ENCODE measurements at places on chromosomes 6 and 20.

DNA sequence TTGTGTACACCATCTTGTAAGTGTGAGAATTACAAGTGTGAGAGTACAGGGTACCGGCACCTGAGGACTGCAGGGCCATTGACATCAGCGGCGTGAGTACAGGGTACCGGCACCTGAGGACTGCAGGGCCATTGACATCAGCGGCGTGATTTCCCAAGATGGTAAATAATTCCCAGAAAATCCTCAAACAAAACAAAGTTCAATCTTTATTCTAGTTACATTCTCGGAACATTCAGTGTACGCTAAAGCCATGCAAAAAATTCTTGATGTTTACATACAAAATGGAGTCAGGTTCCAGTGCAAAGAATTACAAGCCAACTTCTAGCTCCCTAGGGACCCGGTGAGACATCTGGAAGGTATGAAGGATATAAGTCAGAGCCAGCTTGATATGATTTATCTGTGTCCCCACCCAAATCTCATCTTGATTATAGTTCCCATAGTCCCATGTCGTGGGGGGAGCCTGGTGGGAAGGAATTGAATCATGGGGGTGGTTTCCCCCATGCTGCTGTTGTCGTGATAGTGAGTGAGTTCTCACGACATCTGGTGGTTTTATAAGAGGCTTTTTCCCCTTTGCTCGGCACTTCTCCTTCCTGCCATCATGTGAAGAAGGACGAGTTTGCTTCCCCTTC, 172.7 kb downstream of the TTLL2 start:
- peak; percentile 11 for DNase-seq

GRCh38 chr20:56995635-56996075, 270.8 kb downstream of the BMP7 start:
- peak; percentile 2 for DNase-seq

DNA sequence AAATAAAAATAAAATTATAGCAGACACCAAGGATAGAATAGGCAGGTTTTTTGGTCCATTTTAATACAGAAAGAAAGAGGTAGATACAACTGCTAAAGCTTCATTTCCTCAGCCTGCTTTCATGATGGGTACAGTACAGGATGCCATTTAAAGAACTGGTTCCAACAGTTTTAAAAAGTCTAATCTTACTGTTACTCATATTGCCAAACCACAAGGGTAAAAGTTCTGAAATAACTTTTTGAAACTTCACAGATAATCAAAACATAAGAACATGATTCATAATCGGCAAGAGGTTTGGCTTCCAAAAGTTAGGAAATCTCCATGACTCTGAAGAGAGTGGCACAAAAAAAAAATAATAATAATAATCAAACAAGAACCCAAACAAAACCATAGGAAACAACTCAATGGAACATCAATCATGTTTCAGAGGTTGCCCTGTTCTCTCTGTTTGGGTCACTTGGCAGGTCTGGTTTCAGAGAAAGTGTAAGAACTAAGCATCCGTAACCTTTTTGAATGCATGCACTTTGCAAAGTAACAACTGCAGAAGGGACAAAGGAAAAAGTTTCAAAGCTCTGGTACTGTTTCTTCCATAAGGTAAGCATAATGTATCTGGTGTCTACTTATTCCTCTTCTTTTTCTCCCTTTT, 79.7 kb downstream of the SMLR1 start:
- DNase-seq: peak; percentile 79

GRCh38 chr6:111791415-111791814, 81.8 kb downstream of the FYN start:
- peak; percentile 38 for DNase-seq

DNA sequence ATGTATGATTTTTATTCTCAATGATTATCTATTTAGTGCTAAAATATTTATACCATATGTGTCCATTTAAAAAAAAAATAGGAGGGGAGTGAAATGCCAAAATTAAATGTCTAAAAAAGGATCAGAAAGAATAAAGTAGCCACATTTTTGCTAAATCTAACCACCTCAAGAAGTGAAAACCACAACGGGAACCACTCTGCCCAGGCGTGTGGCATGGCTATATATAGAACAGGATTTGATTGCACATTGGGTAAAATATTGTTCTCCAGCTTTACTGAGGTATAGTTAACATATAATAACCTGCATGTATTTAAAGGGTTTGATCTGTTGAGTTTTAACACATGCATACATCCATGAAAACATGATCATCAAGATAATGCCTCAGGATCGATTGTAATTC, 19.0 kb upstream of the AFDN start:
- no peak for DNase-seq

GRCh38 chr20:62288535-62289105, 14.2 kb upstream of the ADRM1 start:
- DNase-seq: no peak

- peak; percentile 19 for DNase-seq
Measured at GRCh38 chr6:156848533-156848932, 71.4 kb downstream of the ARID1B start.

- DNase-seq: peak; percentile 25
Measured at GRCh38 chr6:31588871-31589650, 3.0 kb downstream of the LST1 start.

DNA sequence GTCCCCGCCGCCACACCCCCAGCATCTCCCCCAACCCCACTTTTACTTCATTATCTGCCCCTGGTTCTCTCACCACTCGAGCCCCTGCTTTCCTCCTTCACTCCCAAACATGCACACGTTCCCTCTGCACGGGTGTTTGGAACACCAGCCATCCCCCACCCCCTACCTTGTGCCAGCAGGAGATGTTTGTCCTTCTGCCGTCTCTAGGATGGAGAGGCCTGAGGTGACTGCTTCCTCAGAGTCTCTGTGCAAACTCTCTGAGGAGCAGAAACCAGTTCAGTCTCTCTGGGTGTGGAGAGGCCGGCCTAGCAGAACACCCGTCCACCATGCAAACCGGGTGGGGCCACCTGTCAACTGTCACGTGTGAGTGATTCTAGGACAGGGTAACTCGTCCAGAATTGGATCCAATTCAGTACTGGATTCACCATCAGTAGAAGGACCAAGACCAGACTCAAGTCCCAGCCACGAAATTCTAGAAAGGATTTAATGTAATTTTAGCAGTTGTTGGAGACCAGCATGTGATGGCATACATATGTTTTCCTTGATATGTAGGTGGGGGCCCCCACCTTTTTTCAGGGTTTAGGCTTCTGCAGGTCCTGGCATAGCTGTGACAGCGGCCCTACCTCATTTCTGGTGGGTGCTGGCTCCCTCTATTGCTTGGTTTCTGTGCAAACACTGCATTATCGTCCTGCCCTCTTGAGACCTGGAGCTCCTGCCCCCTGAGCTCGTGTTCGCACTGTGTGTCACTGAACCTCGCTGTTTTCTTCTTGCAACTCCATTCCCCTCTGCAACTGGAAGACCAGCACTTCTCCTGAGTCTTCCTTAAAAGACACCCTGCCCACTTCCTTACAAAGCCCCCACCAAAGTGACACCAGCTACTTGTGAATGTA, at the start of gene RAET1E:
Gene RAET1E, minus strand, starts transcription at position 259 of the 890 bp plus-strand sequence. CDS start 7,212 bp downstream, outside the sequence.
- DNase-seq: no peak

DNA sequence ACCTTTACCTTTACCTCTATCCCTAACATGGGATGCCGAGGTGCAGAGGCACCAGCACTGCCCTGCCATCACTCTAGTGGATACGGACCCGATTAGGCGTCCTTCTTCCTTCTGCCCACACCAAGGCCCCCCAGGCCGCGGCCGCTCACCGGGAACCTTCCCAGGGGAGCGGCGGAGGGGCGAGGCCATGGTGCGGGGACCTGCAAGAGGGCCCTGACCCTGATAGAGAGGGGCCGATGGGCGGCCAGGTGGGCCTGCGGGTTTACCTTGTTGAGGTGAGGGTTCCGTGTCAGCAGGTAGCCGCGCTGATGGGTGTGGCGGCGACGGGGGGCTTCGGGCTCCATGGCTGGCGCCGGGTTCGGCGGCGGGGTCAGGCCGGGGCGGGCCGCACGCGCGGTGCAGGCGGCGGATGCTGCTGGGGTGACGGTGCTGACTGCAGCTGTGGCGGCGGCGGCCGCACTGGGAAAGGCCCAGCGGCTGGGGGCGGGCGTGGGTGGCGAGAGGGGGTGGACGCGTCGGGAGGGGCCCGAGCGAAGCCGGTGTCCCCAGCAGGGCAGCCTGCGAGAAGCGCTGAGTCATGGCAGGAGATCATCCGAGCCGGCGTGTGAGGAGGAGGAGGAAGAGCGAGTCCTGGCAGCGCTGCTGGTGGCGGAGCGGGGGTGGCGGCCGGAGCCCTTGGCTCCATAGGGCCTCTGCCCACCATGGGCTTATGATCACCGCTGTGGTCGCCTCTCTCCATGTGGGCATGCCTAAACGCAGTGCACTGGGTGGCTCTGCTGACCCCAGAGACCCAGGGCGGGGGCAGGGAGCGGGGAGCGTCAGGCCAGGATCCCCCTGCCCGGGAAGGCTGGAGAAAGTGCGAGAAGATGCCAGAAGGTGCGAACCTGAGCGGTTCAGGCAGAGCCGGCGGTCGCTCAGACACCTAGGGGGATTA, at the start of gene ME1:
Gene ME1, minus strand, starts transcription at position 441 of the 934 bp plus-strand sequence. Its CDS starts 97 bp downstream, at position 344.
- DNase-seq: peak; percentile 84
